Adrenal gland (tissue), 19 donors: ENCODE measurements at places on chromosomes 4 and X. TPM values are rescaled to one million over a fixed set of nuclear protein-coding genes. Genes with fewer than 3 reads are reported as not detected.

- H3K4me1 ChIP-seq: no peaks in the 10 kb centered on the region
- no peak overlapping the region for H3K27ac ChIP-seq
- H3K36me3 ChIP-seq: no peaks in the 10 kb centered on the region
- DNase-seq: no peak
Observed at GRCh38 chrX:758917-759316, 128.3 kb downstream of the SHOX start.

GRCh38 chrX:130793975-130794374, 109.0 kb downstream of the ENOX2 start:
- no peaks in the 10 kb centered on the region for H3K27me3 ChIP-seq
- DNase-seq: no peak
- no peaks in the 10 kb centered on the region for H3K36me3 ChIP-seq
- H3K27ac ChIP-seq: no peak overlapping the region
- no peak overlapping the region for H3K4me3 ChIP-seq

DNA sequence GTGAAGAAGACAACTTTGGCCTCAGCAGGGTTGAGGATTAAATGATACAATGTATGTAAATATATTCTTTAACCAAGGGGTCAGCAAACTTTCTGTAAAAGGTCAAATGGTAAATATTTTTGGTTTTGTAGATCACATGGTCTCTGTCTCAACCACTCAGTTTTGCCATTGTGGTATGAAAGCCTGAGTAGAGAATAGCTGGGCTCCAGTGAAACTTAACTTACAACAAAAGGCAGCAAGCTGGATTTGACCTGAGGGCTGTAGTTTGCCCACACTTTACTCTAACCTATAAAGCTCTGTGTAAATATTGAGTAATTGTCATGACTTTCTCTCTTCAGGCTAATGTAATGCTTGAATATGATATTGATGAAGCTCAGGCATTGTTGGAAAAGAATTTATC, 19.6 kb downstream of the VBP1 start:
- no peak overlapping the region for H3K4me3 ChIP-seq
- DNase-seq: no peak
- H3K4me1 ChIP-seq: no peaks in the 10 kb centered on the region
- no peak overlapping the region for H3K27ac ChIP-seq
- no peaks in the 10 kb centered on the region for H3K36me3 ChIP-seq

- H3K27me3 ChIP-seq: peaks cover 20% of the 10 kb centered on the region
- no peak for DNase-seq
- H3K4me1 ChIP-seq: no peaks in the 10 kb centered on the region
- H3K36me3 ChIP-seq: no peaks in the 10 kb centered on the region
- no peak overlapping the region for H3K27ac ChIP-seq
Observed at GRCh38 chrX:42176789-42177188, 253.4 kb upstream of the CASK start.

The XK gene
- 0.44 TPM for polyA plus RNA-seq
